Brain pericyte (primary cell): ENCODE measurements at places on chromosomes 12 and 14.

DNA sequence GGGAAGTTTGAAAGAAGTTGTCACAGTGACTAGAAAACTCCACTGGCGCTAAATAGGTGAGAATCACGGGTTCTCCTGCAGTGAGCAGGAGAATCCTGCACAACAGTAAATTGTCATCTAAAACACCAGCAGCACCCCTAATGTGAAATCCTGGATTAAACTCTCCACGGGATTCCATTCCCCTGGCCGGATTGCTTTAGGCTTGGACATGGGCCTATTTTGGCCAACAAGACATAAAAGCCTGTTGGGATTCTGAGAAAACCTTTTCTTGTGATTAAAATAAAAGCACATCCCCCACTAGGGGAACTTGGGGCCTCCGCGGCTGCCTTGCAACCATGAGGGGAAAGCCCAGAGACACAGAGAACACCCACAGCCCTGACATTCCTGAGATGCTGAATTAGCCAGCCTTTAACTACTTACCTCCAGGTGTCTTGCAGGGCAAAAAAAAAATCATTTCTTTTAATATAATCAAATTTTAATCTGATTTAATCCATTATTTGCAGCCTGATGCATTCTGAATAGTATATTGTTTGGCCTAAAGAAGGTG lies 21.0 kb upstream of the TSPAN11 start:
- no peak for DNase-seq

DNA sequence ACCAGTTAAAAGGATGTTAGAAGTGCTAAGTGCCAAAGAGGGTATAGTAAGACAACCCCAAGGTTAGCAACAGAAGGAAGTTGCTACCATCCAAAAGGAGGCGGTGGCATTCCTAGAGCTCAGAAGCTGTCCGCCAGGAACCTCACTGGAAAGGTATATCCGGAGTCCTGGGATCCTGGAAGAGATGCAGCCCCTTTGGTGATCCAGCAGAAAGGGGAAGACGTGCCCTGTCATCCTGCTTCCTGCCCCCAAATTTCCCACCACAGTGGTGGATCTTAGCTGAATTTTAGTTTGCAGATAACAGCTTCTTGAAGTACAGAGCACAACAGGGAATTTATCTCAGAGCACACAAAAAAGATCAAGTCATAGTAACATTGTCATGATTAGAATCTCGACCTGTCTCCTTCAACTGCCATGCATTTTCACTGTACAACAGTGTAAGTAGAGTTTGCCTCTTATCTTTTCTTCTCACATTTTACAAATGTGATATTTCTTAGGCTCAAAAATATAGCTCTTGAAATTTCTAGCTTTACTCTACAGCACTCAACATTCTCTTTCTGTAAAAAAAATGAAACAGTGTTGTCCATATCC lies 526.3 kb downstream of the SOX5 start:
- no peak for DNase-seq

- DNase-seq: no peak
Observed at GRCh38 chr12:6662602-6662905, 365 bp downstream of the ING4 start.

DNA sequence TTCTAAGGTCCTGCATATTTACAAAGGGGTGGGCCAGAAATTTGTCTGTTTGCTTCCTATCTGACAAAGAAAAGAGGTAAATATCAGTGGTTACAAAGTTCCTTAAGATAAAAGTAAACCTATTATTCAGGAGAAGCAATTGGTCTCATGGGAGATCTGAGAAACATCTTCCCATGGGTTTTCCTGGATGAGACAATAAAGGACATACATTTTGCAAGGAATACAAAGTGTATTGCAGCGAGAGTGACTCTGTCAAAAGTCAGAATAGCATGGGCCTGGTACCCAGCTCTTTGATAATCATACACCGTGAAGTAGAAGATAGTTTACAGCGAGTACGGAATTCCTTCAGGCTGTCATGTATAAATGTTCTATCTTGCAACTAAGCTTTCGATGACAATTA lies 14.2 kb downstream of the LRRK2 start:
- DNase-seq: no peak

DNA sequence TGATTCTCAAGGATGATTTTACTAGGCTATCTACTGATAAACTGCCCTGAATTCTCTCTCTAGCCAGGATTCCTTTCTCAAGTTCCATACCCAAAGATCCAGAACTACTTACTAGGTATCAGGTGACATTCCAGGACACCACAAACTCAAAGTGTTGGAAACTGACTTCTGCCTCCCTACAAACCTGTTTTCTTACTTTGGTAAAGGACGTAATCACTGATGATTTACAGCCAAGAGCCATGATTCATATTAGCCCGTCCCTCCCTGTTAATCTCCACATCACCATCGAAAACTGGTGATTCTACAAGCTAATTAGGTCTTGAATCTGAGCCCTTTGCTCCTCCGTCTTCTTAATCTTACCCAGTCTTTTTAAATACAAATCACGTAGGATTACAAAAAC lies 1.0 kb upstream of the ATG14 start:
- no peak for DNase-seq
